Activated gamma-delta T cell treated with anti-CD3 and anti-CD28 coated beads, Interleukin-2, amount 50 U/mL, for 16 hours (primary cell): ENCODE measurements at places on chromosomes 6 and 20.

DNA sequence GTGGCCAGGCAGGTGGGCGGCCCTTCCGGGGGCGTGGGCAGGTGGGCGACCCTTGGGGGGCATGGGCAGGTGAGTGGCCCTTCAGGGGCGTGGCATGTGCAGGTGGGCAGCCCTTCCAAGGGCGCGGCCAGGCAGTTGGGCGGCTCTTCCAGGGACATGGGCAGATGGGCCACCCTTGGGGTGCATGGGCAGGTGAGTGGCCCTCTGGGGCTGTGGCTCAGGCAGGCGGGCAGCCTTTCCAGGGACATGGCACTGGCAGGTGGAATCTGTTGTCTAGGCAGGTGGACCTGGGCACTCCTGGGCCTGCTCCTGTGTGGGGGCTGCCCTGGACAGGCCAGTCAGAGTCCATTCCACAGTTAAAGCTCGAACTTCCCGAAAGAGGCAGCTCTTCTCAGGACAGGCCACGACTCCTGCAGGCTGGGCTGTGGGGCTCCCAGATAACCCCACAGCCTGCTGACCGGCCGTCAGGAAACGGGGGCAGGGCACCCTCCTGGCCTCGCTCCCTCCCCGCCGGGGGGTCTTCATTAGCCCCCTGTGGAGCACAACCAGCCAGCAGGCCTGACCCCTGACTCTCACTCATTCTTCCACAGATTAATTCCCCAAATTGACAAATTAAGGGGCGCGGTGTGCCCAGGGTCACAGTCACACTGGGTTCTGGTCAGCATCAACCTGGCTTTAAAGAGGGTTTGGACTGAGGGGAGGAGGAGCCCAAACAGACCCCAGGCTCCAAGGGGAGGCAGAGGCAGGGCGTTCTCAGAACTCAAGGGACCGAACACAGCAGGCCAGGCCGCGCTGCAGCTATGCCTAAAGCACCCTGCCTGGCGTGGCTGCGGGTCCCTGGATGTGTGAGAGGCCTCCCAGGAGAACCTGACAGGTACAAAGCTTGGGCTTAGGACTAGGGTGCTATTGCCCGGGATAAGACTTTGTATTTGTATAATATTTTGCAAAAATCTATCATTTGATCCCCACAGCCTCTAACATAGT, 130.0 kb downstream of the DLL1 start:
- DNase-seq, result no peak

GRCh38 chr6:119535332-119535731, 185.8 kb upstream of the MAN1A1 start:
- no peak for DNase-seq

GRCh38 chr20:59782986-59783640, 150.3 kb downstream of the SYCP2 start:
- DNase-seq, result no peak

GRCh38 chr6:98627129-98627775, 207.1 kb upstream of the POU3F2 start:
- DNase-seq, result no peak

- DNase-seq, result no peak
These were observed 141.2 kb downstream of the RALGAPA2 start for GRCh38 chr20:20571068-20571780.

- DNase-seq, result no peak
These were observed 36.9 kb upstream of the CTNNBL1 start for GRCh38 chr20:37656945-37657344.

DNA sequence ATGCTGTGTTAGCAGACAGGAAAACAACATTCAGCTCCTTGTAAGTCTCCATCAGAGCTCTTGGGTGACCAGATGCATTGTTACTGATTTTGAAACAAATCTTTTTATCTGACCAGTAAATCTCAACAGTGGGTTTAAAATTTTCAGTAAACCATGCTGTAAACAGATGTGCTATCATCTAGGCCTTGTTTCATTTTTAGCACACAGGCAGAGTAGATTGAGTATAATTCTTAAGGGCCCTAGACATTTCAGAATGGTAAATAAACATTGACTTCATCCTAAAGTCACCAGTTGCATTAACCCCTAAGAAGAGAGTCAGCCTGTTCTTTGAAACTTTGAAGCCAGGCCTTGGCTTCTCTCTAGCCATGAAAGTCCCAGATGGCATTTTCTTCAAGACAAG, 237.2 kb upstream of the BMP2 start:
- DNase-seq, result no peak

DNA sequence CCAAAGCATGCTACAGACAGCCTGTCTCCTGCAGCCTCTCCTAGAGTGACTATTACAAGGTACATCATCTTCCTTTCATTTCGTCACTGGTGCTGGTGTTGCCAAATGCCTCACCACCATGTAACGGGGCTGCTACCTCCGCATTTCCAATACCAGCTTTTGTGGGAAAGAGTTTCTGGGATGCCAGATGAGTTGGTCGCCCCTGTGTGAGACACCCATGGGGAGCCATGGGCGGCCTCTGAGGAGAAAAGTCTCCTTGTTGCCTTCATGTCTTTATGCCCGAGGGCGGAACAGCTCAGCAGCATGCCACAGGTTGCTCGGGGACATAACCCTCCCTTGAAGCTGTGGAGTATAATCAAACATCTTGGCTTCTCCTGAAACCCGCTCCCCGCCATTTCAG, 169.6 kb downstream of the THBS2 start:
- no peak for DNase-seq

DNA sequence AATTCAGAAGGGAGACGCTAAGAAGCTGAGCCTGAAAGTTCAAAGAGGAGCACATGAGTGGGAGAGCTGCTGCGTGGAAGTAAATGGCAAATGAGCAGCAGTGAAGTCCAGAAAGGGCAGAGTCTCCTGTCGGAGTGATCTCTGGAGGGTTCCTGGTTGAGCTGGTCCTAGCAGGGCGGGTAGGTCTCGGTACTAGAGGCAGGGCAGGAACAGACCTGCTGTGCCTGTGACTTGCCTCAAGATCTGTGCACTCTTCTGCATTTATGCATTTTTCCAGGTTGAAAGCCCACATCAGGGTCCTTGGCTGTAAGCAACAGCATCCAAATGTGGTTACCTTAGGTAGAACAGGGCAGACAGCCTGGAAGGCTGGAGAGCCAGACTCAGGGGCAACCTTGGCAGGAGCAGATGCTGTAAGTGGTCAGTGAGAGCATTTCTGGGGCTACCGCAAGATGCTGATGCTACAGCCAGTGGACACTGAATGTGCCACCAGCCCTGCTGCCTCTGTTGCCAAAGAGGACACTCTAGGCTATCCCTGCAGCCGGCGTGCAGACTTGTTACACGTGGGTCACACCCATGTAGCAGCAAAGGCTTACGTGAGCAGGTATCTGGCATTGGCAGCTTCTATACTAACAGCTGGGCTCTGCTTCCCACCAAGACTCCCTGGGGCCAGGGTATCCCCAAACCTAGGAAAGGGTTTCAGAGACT, 8.4 kb downstream of the DUSP22 start:
- no peak for DNase-seq

- no peak for DNase-seq
These were observed 48.7 kb upstream of the RSPO3 start for GRCh38 chr6:127069659-127070279.

- no peak for DNase-seq
These were observed 72.8 kb downstream of the RPS12 start for GRCh38 chr6:132887204-132887603.

DNA sequence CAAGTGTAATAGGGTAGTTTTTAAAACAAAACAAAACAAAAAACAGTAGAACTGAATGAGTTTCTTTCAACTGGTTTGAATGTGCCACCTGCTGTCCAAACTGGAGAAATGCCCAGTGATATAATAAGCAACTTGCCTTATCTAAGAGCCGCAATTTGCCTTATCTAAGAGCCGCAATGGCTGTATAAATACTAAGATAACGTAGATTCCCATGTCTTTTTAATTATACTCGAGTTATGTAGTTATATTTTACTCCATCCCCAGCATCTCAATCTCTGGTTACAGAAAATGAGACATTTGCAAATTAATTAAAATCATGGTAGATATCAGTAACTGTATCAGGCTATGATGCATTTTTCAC, 67.2 kb downstream of the RPP40 start:
- DNase-seq, result no peak

DNA sequence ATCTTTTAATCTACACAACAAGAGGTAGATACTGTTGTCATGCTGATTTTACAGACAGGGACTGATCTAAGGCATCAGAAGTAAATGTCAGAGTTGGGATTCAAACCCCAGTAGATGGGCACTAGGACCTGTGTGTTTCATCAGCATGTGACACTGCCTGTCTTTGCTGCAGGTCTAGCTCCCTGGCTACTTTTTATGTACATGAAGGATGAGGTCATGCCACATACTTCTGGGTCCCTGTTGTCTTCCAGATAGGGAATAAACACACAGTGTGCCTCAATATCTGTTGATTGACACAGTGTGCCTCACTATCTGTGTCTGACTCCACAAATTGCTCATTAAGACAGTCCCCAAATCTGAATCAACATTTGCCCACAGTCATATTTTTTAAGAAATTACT, 106.9 kb downstream of the TFAP2B start:
- no peak for DNase-seq

- no peak for DNase-seq
These were observed 80.9 kb upstream of the TAB2 start for GRCh38 chr6:149236589-149236988.

DNA sequence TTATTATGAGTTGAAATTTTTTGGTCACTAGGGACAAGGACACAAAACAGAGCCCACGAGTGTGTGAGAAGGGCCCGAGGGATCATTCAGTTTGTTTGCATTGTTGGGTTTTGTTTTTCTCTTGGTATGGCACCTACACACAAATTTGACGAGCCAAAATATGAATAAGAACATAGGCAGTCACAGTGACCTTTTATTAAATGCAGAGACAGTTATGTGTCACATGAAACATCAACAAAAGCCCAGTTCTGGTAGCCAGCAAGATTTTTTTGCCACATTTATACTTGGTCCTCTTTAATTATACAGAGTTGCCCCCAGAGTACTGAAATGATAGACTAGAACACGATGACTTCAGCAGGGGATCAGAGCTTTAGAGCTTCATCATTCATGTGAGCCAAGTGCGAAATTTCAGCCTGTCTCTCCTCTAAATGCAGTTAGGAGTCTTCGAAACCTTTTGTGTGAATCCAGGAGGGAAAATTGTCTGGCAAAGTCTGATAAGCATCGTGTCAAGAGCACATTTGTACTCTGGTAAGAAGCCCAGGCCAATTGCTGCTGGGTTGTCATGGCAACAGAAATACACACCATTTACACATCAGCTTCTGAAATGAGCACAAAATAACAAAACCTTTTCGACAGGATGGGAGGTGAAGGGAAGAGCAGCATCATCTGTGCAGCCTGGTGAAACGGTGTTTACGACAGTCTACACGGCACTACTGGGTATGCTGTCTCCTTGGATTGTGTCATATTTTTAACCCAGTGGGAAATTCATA, 79.2 kb upstream of the RIPOR2 start:
- DNase-seq, result no peak

- DNase-seq, result no peak
These were observed 211.9 kb downstream of the CDH26 start for GRCh38 chr20:60170116-60170515.

- DNase-seq, result no peak
These were observed 39.8 kb upstream of the CDH22 start for GRCh38 chr20:46347841-46348803.

DNA sequence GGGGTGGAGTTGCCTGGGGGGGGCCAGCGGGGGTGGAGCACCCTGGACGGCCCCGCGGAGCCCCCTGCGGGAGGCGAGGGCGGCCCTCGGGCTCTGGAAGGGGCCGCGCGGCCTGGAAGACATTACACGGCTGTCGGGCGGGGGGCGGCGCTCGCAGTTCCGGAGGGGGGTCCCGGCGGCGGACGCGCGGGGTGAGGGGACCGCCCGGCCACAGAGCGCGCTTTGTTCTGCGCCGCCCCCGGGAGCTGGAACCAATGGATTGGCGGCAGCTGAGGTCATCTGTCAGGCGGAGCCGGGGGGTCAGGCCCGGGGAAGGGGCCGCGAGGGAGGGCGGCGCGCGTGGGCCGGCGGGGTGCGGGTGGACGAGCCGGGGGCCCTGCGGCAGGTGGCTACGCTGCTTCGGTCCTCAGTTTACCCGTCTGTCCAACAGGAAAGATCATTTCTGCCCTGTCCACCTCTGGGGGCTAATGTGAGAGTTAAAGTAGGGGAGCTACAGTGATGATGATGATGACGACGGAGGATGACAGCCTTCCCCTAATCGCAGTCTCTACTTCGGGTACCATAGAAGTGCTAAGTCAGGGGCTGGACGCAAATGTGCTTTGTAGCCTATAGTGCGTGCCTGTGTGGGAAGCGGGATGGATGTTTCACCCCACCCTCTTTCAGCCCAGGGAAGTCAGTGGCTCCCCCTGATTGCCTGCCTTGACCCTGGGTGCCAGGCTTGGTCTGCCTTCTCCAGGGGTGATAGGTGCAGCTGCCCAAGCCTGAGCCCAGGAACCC, 10.4 kb downstream of the SRXN1 start:
- no peak for DNase-seq

DNA sequence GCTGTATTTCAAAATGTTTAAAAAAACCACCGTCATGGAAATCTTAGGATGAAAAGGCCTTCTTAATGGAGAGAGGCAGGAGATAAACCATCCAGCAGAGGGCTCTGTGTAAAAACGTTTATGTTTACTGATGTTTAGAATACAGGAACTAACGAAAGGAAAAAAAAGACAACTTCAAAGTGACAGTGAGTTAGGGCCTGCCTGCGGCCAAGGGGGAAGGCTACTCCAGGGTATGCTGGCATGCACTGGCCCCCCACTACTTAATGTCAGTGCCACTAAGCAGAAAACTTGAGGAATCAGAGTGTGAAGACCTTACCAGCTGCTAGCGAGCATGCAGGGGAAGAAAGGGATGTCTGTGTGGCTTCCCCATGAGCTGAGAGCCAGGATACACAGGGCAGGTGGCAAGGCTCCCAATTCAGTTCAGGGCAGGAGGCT, 47.7 kb downstream of the AKAP7 start:
- no peak for DNase-seq

DNA sequence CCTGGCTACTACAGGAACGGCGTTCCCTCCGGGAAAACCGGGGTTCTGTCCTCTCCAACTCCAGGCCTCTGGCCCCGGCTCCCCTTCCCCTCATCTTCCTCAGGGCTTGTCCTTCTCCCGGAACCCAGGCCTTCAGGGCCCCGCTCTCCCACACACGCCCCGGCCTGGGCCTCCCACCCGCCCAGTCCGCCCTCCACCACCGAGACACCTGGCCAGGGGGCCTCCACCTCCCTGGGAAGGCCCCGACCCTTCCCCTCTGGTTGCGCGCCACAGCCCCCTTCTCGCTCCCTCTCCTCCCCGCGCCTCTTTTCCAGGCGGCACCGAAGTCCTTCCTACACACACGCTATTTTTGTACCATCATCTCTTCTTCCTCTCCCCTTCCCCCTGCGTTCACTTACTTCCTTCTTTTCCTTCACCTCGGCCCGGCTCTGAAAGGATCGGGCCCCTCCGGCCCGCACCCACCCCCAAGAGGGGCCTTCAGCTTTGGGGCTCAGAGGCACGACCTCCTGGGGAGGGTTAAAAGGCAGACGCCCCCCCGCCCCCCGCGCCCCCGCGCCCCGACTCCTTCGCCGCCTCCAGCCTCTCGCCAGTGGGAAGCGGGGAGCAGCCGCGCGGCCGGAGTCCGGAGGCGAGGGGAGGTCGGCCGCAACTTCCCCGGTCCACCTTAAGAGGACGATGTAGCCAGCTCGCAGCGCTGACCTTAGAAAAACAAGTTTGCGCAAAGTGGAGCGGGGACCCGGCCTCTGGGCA, 1.3 kb upstream of the SIRPA start:
- DNase-seq, result no peak
